ENCODE measurements at places on chromosomes 11 and 22.
A peak's percentile ranks its signal among the peaks of the same experiment; 100 is the strongest.

DNA sequence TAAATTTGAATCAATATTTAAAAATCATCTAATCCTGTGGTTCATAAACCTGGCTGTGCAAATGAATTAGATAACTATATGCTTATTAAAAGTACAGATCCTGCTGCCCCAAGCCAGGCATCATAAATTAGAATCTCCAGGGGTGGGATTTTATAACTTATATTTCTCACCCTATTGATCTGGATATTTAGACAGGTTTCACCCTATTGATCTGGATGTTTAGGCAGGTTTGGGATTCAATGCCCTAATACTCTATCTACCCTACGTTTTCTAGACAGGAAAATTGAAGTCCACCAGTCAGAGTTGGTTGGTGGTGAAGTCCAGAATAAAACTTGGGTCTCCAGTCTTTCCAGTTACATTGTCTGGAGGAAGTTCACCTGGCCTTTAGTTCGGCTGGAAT is 2.6 kb downstream of the OR8B8 start:
- no peak for DNase-seq

DNA sequence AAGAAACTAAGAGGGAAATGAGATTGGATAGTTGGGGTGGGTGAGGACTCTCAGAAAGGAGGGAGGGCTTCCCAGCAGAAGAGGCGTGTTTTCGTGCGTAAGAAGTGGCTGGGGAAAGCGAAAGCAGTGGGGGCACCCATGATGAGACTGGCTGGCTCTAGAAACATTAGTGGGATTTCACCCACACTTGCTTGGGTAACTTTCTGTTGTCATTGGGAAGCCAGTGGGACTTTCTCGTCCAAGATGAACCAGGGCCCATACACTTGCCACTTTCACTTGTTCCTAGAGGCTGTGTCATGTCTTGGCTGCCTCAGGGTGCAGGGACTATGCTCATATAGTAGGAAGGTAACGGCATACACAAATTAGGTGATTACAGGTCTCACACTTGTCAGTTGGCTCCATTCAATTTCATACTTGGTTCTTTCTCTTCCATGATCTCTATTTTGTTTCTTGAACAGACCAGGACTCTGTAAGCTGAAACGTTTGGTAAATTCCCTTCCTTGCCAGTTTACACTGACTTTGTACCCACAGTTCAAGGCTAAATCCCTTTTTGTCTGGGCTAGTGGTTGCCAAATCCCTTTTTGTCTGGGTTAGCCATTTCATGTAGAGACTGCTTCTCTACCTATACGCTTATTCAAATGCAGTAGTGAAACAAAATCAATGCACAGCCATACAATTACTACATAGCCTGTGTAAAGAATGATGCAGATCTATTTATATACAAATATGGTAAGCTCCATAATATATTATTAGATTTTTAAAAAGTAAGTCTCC is 42.0 kb upstream of the CXCR5 start:
- DNase-seq, result no peak

DNA sequence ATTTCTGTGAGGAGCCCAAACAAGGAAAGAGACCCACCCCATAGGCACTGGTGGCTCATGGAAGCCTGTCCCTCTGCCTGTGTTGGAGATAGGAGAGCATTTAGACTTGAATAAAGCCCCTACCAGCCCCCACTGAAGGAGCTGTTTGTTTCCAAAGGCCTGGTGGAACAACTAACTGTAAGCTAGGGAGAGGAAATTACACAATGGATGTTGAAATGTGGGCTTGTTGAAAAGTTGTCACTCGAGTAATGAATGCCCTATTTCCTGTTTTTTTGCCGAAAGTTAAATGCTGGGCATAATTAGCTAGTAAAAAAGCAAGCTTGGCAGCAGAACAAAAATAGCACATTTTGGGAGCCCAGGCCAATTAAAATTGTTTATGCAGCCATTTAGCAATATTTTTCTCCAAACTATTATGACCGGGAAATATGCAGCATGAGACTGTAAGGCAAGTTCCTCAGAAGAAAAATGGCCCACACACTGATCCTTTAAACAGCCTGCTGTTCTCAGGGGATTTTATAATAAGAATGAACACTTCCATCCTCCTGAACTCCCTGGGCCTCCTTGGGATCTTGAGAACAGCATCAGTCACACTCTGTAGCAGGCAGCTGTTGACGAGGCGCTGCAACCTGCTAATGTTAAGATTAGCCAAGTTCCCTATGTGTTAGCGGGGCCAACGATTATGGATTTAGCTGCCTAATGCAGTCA is 38.6 kb upstream of the LMO2 start:
- DNase-seq, result no peak

DNA sequence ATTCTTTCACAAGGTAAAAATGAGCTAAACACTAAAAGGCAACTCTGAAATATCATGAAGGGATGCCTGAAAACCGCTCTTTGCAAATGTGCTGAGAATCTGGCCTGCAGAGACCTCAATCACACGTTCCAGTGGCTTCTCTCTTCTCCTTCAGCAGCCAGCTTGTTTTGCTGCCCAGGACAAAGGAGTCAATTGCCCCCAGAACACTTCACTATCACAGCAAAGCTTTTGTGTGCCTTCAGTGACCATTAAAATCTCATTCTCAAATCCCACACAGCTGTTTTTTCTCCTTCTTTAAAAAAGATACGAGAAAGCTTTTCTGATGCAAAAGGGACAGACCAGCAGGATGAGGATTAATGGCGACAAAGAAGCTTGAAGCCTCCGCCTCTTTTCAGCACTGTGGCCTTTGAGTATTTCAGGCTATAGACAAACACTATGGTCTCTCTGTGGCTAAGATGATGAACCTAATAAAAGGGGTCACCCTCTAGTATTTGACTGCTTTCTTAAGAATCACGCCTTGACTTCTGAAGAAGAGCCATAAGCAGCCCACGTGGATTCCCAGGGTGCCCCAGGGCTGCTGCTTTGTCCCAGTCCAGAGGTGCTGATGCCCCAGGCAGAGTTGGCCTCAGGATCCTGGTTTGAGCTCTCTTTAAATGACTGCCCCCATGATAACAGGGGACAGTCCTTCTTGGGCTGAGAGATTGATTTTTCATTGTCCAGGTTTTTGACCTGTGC is 33.4 kb upstream of the NRIP3 start:
- no peak for DNase-seq

DNA sequence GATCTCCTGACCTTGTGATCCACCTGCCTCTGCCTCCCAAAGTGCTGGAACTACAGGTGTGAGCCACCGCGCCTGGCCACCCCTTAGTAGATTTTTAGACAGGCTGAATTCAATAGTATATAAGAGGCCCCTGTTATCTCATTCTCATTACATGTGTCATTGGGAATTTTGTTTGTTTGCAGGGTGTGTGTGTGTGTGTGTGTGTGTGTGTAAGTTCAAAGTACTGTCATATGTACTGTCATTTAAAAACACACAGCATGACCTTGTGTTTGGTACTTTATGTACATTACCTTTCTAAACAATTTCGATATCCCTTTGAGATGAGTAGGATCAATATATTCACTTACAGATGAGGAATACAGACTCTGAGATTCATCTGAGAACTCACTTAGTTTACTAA is 118.7 kb upstream of the TTC12 start:
- DNase-seq, result no peak

GRCh38 chr11:94786264-94787126 is 18.3 kb downstream of the AMOTL1 start:
- DNase-seq, result no peak

DNA sequence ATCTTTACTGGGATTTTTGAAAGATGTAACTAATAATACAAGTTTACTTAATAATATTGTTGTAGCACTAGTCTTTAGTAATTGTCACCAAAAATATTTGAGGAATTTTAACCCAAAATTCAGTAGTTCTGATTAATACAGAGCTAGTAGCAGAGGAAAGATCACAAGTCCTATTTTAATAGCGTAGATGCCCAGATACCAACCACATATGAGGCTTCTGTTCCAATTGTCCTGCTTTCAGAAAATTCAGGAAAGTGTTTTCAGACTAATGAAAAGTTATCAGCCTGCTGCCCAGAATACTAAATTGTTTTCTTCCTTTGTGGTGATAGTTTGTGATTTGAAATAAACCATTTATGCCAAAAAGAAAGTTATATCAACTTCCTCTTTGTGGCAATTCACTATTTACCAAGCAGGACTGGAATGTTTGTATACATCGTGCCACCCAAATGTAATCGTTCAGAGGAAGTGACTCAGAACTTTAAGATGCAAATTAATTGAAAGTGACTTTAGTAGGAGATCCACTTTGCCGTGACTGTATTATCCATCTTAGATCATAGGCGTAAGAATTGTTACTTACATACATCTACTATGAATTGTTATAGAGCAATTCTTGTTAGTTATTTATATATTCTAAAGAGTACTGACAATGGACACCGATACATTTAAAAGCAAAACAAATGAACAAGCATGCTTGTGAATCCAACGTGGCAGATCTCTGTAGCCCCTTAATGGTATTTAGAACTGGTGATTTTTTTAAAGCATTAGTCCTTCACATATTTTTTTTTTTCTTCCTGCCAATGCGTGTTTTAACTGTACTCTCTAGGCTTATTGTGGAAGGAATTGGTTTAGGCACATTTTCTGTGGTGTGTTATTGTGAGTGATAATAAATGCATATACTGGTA is 231.0 kb downstream of the DDX10 start:
- DNase-seq, result no peak

DNA sequence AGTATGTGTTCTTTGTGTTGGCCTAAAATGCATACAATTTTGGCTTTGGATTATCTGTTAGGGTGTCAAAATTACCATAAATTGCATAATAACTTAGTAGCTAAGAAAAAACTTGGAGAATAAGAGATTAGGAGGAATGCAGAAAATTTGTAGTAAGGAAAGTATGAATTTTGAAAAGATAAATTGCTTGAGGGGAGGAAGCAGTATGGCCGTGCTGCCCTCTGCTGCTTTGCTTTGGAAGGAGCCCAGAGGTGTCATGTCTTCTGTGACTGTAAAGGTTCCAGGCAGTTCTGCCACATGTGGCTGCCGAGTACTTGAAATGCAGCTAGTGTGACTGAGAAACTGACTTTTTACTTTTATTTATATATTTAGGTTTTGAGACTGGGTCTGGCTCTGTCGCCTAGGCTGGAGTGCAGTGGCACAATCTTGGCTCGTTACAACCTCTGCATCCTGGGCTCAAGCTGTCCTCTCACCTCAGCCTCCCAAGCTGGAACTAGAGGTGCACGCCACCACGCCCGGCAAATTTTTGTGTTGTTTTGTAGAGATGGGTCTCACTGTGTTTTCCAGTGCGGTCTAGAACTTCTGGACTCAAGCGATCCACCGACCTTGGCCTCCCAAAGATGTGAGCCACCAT is 1.8 kb downstream of the ADSL start:
- DNase-seq, result peak; percentile 48

- no peak for DNase-seq
Observed at GRCh38 chr11:127193950-127194349, 193.4 kb upstream of the KIRREL3 start.

DNA sequence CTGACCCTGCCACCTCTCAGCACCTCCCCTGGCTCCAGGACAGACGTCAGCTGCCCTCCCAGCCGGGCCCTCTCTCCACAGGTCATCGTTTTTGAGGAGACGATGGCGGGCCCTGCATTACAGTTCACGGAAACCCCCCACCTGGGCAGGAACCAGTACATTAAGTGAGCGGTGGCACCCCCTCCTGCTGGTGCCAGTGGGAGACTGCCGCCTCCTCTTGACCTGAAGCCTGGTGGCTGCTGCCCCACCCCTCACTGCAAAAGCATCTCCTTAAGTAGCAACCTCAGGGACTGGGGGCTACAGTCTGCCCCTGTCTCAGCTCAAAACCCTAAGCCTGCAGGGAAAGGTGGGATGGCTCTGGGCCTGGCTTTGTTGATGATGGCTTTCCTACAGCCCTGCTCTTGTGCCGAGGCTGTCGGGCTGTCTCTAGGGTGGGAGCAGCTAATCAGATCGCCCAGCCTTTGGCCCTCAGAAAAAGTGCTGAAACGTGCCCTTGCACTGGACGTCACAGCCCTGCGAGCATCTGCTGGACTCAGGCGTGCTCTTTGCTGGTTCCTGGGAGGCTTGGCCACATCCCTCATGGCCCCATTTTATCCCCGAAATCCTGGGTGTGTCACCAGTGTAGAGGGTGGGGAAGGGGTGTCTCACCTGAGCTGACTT is 37.0 kb downstream of the B3GAT1 start:
- no peak for DNase-seq

GRCh38 chr11:26219183-26220117 is 112.5 kb upstream of the ANO3 start:
- no peak for DNase-seq

- DNase-seq, result no peak
Observed at GRCh38 chr22:35275580-35275979, 18.3 kb downstream of the HMGXB4 start.

DNA sequence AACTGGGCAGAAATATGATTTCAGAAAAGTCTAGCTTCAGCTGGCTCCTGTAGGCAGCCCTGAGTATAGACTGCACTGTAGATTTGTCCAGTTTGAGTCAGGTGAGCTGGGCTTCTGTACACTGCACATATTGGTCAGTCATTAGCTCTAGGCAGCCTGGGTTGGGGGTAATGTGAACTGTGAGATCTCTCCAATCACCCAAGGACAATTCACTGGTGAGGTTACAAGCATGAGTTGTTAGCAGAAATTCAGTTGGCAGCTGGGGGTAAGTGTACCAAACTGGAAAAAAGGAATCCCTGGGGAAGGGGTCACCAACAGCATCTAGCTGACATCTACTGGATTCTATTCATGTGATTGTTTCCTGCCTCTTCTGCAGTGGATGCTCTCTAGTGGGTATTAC is 39.7 kb downstream of the MRGPRX2 start:
- no peak for DNase-seq

GRCh38 chr22:37220543-37220981 is 8.3 kb upstream of the SSTR3 start:
- no peak for DNase-seq

- DNase-seq, result no peak
Observed at GRCh38 chr22:17359501-17359900, 9.8 kb upstream of the CECR2 start.

DNA sequence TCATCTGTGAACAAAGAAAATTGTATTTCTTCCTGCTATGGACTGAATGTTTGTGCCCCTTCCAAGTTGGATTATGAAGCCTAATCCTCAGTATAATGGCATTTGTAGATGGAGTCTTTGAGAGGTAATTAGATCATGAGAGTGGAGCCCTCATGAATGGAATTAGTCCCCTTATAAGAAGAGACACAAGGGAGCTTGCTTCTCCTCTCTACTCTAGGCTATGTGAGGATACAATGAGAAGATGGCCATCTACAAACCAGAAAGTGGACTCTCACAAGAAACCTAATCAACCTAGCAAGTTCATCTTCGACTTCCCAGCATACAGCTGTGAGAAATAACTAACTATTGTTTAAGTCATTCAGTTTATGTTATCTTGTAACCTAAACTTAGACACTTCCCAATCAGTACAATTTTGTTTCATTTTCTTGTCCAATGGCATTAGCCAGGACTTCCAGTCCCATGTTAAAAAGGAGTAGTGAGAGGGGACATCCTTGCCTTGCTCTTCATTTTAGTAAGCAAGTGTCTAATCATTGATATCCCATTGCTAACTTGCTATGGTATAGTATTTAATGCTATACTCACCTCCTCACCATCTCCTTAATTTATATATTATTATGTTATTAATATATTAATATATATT is 45.7 kb downstream of the PDGFD start:
- no peak for DNase-seq

- no peak for DNase-seq
Observed at GRCh38 chr11:37107831-37108230, 509.8 kb upstream of the RAG2 start.

- no peak for DNase-seq
Observed at GRCh38 chr11:68509066-68509465, 48.5 kb downstream of the PPP6R3 start.
